ENCODE measurements at places on chromosomes 2 and 18.

DNA sequence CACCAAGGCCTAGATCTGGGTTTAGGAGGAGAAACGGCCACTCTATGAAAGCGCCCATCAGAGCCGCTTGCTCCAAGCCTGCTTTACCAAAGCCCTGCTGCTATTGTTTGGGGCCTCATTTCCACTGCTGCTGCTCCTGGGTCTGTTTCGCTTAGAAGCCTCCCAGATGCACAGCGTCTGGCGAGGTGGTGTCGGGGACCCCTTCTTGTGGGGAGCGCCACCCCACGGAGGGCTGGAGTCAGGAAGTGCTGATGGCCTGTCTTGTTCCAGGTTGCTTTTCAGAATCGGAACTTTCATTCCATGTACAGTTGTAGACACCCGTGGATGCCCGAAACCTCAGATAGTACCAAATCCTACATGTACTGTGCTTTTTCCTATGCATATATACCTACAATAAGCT, 204.9 kb upstream of the TWIST2 start:
- DNase-seq: no peak

- DNase-seq: no peak
Measured at GRCh38 chr2:70473101-70473722, 80.4 kb downstream of the TGFA start.

- peak; percentile 39 for DNase-seq
Measured at GRCh38 chr2:201925056-201925455, 108.6 kb upstream of the FZD7 start.

GRCh38 chr2:38716185-38716584, 35.0 kb downstream of the SRSF7 start:
- DNase-seq: peak; percentile 67

GRCh38 chr2:168090366-168091135, 156.8 kb downstream of the STK39 start:
- DNase-seq: no peak

DNA sequence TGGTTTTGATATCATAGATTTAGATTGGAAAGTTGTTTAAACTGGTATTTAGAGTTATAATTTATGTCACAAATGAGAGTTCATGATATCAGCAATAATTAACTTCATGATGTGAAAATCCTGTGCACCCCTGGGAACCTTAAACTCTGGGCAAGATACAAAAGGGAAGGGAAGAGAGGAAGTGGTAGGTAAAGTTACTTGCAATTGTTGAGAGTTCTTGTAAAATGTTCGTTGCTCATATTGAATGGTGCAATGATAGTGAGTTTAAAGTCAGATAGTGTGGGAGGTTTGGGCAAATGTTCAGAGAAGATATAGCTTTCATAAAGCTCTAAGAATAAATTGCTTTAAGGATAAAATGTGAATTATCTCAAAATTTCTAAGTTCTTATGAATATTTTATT, 75.4 kb downstream of the SP110 start:
- no peak for DNase-seq

DNA sequence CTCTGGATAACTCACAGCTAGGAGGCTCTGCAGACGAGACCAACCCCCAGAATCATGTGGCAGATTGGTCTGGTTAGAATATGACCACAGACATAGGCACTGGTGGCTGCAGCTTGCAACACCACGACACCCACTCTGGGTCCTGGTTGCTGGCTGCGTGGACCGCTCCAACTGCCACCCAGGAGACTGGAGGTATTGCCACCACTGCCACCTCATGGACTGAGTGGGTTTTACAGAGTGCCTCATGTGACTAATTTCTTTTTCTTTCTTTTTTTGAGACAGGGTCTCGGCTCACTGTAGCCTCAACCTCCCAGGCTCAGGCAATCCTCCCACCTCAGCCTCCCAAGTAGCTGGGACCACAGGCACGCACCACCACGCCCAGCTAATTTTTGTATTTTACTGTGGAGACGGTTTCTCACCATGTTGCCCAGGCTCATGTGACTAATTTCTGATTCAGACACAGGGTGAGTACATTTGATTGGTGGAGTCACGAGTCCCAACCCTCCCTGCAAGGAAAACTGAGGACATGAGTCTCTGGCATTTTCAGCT, 29.9 kb upstream of the NT5DC4 start:
- peak; percentile 58 for DNase-seq

GRCh38 chr2:223760838-223761502, 76.4 kb downstream of the AP1S3 start:
- peak; percentile 91 for DNase-seq

- peak; percentile 53 for DNase-seq
Measured at GRCh38 chr2:152240559-152241231, 65.1 kb upstream of the STAM2 start.

DNA sequence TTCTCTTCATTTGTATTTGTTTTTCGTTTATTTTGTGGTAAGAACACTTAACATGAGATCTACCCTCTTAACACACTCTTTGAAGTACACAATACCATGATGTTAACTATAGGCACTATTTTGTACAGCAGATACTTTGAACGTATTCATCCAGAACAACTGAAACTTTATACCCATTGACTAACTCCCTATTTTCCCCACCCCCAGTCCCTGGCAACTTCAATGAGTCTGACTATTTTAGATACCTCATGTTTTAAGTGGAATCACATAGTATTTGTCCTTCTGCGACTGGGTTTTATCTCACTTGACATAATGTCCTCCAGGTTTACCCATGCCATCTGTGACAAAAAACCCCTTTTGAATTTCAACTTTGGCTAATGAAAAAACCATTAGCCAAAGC, 356.3 kb upstream of the CDH20 start:
- no peak for DNase-seq

DNA sequence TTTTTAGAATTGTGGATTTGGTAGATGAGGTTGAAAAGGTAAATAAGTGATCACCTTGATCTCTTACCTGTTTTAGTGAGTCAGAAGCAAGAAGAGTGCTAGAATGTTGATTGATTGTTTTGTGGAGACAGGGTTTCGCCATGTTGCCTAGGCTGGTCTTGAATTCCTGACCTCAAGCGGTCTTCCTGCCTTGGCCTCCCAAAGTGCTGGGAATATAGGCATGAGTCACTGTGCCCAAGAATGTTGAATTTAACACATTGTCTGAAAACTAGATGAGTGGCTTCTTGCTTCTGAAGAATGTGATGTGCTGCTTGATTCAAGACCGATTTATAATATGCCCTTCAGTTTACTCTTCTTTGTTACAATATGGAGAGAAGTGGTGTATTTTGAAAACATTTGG, 121.3 kb downstream of the FMNL2 start:
- DNase-seq: peak; percentile 81

DNA sequence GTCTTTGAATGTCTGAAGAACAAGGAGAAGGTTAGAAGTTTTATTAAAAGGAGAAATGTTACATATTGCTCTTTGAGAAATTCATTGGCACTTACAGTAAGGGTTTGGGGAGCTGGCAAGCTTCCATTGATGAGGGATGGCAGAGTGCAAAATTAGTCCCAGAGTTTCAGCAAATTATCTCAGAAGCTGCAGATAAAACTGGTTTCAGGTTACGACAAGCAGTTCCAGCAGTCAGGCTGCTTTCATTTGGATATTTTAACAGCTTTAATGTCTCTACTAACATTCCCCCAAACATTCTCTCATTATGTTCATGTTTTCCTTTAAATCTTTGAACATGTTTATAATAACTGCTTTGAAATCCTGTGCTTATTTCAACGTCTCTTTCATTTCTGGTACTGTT, 153.1 kb downstream of the TTC27 start:
- peak; percentile 39 for DNase-seq

- no peak for DNase-seq
Measured at GRCh38 chr18:38221476-38222100, 656.0 kb upstream of the CELF4 start.

DNA sequence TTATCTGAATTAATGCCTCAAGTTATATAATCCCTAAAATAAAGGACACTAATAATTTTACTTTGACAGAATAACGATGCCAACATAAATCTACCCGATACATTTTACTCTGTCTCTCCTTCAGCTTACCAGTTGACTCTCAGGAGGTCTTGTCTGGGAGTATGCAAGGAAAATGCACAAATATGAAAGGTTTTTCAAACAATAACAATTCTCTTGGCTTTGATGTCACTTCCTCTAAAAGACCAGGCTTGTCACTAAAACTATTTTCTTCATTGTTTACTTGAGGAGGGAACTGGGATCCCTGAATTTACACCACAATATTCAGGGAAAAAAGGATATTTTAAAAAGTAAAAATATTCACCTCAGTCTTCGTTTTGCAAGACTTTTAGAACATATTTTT, 97.2 kb downstream of the SOS1 start:
- DNase-seq: no peak

- no peak for DNase-seq
Measured at GRCh38 chr18:46290440-46291020, 186.3 kb downstream of the HAUS1 start.

DNA sequence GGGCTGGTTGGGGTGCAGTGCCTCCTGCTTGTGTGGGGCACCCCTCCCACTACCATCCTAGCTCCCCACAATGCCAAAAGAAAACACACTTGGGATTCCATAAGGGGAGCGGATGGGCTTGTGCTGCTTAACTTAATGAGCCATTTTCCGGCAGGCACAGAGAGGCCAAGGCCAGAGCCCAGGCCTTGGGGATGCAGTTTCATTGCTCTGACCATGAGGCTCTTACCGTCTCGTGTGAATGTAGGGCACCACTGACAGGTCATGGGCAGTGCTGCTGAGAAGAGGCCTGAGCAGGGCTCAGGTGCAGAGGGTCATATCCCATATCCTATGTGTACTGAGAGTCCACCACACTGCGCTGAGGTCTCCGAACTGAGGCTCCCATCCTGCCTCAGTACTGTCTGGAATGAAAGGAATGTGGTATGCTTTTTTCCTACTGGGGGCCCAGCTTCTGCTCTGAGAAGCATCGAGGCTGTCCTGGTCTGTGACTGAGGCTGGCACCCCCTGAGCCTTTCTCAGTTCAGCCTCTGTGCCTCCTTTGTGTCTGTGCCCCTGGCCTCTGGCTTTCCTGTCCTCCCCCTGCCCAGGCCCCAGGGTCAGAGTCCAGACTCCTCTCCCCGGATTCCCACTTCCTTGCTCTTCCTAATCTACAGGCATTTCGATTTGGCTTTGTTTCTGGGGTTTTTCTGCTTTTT, 45.2 kb upstream of the MAPRE3 start:
- DNase-seq: no peak

GRCh38 chr18:25686960-25687500, 335.1 kb upstream of the ZNF521 start:
- DNase-seq: peak; percentile 35

DNA sequence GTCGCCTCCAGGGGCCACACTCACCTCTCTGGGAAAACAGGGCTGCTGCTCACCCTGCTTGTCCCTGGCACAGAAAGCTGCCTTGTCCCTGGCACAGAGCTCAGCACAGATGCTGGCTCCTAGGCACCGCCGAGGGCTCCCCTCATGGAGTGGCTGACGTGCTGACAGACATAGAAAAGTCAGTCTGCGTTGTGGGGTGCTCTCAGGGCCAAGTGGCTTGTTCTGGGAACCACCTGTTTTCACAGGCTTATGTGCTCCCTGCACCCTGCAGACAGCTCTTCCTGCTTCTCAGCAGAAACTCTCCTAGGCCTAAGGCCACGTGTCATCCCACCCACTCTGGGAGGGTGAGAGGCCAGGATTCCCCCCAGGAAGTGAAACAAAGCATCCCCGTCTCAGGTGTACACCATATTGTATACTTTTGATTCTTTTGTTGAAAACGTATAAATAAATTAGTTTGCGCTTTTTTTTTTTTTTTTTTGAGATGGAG, 84.7 kb upstream of the TMEM200C start:
- no peak for DNase-seq

- peak; percentile 68 for DNase-seq
Measured at GRCh38 chr2:175251425-175252041, 70.0 kb upstream of the ATP5MC3 start.

GRCh38 chr18:22169011-22169888, at the start of gene GATA6:
Gene GATA6 (plus strand): TSS chr18:22169589. CDS start chr18:22171145, 1,556 bp downstream.
- peak; percentile 94 for DNase-seq

DNA sequence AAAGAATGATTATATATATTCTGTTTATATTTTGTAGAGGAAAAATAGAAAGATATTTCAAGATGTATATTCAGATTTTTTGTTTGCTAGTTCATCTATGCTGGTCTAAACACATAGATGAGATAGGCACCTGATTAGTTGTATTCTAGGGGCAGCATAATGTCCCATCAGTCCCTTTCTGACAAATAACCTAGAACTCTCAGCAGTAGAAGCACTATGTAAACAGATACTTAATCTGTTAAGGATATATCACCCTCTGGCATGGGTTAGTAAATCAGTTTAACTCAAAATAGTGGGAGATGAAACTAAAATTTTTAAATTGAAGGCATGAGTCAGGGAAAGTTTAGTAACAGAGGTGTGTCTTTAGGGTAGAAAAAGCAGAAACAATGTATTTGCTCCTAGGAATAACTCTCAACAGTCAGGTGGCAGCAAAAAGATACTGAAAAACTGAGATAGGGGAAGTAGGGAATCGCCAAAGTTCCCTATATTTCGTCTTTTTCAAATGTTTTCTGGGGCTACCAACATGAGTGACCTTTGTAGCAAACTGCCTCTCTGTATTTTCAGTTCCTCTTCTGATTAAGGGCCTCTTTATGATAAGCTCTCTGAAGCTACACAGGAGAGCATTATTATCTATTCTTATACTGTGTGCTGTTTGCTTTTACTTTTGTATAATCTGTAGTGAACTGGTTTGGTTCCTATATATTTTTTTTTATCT, 5.7 kb downstream of the PPP1R1C start:
- no peak for DNase-seq

DNA sequence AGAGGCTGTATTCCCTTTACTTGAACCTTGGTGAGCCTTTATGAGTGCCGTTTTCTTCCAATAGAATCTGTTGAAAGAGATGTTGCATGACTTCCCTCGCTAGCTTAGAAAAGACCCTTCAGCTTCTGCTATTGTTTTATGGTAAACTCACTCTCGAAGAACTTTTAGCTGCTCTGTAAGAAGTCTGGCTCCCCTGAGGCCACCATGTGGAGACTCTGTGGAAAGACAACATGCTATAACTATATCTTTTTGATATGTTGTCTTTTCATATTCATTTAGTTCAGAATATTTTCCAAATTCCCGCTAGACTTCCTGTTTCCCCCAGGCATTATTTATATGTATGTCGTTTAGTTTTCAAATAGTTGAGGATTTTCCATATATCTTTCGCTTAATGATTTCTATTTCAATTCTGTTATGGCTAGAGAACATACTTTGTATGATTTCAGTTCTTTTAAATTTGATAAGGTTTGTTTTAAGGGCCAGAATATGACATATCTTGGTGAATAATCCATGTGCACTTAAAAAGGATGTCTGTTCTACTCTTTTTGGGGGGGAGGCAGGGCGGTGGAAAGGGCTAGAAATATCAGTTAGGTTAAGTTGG, 64.1 kb downstream of the PTPN4 start:
- DNase-seq: peak; percentile 46

- DNase-seq: no peak
Measured at GRCh38 chr2:148023861-148024260, 3.0 kb downstream of the MBD5 start.

DNA sequence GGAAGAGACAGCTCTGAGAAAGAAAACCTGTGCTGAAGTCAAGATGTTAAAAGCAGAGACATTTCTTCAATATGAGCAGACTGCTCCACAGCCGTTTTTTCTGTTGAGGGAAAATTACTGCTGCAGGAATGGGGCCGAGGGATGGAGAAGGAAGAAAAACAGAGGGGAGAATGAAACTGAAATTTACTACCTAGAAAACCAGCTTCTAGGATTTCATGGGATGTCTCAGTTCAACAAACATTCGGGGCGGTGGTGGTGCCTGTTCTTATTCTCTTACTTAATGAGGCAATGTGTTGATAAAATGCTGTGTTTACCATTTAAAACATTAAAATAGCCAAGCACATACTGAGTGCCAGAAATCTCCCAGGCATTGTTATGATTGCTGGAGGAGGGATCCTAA, 557.1 kb upstream of the MEX3C start:
- DNase-seq: no peak

- no peak for DNase-seq
Measured at GRCh38 chr18:48573632-48574283, 34.9 kb downstream of the CTIF start.
